Osteocyte (in vitro differentiated cells): ENCODE measurements at places on chromosomes 11 and 22. TPM values are rescaled to one million over a fixed set of nuclear protein-coding genes. Genes with fewer than 3 reads are reported as not detected.

CDCA5 gene
- 6.0 and 7.1 TPM in 2 replicates for total RNA-seq

XNDC1N gene
- total RNA-seq = 9.4 and 11.8 TPM in 2 replicates

NAP1L4 gene
- total RNA-seq = 147 and 148 TPM in 2 replicates

NTM gene
- total RNA-seq = 82.7 and 84.1 TPM in 2 replicates

MICAL2 gene
- total RNA-seq = 19.5 and 20.8 TPM in 2 replicates

LGALS12 gene
- total RNA-seq = not detected in 2 replicates

LRRN4CL gene
- 0.39 and 0.46 TPM in 2 replicates for total RNA-seq

HEPN1 gene
- not detected in 2 replicates for total RNA-seq

TSPO gene
- total RNA-seq = 70.6 and 73.3 TPM in 2 replicates

BBOX1 gene
- 2.6 and 3.4 TPM in 2 replicates for total RNA-seq

CTSF gene
- total RNA-seq = not detected in 2 replicates

APOBEC3F gene
- total RNA-seq = 9.9 and 13.0 TPM in 2 replicates

DNA sequence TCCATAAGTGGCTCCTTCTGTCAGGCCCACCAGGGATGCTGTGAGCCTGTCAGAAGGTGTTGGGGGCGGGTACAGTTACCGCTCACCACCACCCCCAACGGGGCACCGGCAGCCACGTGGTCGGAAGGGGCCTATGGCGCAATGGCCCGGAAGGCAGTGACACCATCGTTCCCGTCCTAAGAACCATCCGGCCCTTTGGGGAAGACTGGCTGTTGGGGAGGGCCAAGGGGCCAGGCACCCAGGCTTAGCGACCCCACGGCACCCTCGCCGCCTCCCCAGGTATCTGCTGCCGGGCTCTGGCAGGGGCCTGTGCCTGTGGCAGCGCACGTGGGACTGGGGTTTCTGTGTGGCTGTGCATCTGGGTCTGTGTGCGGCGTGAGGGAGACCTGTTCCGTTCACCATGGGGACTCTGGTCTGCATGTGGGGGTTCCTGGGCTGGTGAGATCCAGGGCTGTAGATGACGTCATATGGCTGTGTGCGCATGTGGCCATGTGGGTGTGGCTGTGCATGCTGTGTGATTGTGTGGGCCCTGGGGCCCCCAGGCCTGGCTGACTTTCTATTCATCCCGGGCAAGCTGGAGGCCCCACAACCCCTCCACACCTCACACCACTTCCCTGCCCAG, 717 bp downstream of the OSM start:
- DNase-seq = no peak

DNA sequence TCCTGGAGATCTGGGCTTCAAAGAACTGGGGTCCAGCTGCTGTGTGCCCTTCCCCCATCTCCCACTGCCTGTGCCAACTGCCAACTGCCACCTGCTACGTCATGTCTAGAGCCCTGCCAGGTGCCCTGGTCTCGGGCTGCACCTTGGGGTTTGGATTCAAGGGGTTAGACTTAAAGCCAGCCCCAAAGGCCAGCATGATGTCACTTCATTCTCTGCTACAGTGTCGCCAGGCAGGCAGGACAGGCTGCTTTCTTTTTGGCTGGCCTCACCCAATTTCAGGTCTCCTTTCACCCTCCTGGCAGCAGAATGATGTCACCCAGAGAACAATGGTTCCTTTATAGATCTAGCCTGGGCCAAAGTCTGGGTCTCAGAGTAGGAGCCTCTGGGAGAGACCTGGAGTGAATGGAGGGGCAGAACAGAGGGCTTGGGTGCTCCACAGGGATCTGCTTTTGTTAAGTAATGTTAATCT, 79.5 kb upstream of the CRYBB3 start:
- DNase-seq = no peak

GRCh38 chr22:17647991-17648390, 9.4 kb downstream of the BCL2L13 start:
- DNase-seq = no peak

DNA sequence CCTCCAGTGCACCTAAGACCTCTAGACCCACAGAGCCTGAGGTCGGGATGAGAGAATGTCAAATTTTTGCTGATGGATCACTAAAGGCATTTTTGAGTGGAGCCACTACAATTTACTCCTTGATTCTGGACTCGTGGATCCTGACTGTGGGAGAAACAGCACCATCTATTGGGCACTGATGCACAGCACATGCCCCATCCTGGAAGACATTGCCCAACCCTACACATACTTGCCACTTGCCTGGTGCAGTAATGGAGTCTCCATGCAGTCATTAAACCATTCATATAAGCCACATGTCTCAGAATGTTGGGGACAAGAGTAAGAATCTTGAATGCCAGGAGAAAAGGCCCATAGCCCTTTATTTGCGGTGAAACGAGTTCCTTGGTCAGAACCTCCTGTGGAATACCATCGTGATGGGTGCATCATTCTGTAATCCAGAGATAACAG, 103.9 kb downstream of the GGTLC2 start:
- DNase-seq = peak; percentile 74

GRCh38 chr22:45677063-45677462, 5.4 kb downstream of the ATXN10 start:
- no peak for DNase-seq

DNA sequence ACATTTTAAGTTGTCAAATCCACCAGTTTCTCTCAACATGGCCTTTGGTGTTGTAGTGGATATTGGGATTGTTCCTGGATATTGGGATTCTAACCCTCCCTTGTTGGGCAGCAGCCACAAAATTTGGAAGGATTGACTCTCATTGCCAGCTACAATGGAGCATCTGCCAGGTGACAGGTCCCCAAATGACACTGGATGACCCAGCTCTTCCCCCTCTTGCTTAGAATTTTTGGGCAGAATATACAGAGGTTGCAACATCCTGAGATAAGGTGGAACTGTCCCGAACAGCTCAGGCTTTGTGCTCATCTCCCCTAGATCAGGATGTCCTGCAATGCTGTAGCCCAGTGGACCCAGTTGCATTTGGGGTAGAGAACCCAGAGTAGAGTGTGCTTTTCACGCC, 5.3 kb upstream of the TBC1D22A start:
- no peak for DNase-seq

- no peak for DNase-seq
Observed at GRCh38 chr11:113644605-113645004, 61.5 kb downstream of the TMPRSS5 start.

- DNase-seq = no peak
Observed at GRCh38 chr11:103586756-103587155, 449.7 kb upstream of the DDI1 start.

DNA sequence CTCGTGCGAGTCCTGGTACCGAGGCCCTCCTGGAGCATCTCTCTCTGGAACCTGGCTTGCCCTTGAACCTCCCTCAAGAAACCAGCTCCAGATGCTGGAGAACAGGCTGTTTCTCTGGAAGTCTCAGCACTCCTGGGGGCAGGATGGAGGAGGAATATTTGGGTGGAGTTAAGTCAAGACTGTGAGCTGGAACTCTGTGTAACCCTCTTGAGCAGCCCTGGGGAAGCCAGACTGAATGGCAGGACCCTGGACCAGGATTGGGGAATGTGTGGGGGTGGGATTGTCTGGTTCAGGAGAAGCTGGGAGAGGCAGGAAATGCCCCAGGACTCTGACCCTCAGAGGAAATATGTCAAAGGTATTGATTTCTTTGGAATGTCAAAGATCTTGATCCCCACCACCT, 7.7 kb downstream of the CREB3L1 start:
- DNase-seq = no peak

GRCh38 chr11:33899400-33900037, 7.6 kb upstream of the LMO2 start:
- DNase-seq = no peak

DNA sequence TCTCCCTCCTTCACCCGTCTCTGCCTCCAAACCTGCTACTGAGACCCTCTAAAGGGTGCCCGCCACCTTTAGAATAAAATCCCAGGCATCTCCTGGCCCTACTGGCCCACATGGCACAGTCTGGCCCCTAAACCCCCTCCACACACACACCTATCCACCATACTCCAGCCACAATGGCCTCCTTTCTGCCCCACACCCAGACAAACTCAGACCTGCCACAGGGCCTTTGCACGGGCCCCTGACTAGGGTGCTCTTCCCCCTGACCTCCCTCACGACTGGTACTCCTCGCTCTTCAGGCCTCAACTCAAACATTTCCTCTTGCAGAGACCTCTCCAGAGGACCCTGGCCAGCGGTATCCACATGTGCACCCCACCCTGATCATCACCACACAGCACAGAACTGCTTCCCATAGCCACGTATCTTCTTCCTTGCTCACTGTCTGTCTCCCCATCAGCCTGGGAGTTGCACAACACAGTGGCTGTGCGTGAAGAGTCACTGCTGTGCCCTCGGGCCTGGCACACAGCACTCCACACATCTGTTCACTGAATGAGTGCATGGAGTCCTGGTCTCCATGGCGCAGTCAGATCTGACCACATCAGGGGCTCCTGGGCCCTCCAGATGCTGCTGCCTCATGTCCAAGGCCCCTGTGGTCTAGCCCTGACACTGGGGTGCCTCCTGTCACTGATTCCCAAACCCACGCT, 66.2 kb upstream of the TCF20 start:
- no peak for DNase-seq

- no peak for DNase-seq
Observed at GRCh38 chr11:72799441-72799840, 5.6 kb upstream of the STARD10 start.

- no peak for DNase-seq
Observed at GRCh38 chr11:27524155-27524554, 17.6 kb upstream of the LIN7C start.

DNA sequence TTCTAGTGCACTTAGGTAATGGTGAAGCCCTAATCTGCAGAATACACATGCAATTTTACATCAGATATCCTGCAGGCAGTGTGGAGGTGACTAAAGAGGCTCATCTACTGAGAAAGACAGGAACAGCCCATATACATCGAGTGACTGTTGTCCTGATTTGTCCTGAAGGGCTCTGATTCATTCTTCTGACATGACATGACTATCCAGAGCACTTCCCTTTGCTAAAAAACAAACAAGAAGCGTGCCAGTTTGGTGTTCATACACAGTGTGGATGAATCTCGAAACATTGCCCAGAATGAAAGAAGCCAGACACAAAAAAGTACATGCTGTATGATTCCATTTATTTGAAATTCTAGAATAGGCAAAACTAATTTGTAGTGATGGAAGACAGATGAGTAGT, 48.0 kb upstream of the AMPD3 start:
- no peak for DNase-seq

DNA sequence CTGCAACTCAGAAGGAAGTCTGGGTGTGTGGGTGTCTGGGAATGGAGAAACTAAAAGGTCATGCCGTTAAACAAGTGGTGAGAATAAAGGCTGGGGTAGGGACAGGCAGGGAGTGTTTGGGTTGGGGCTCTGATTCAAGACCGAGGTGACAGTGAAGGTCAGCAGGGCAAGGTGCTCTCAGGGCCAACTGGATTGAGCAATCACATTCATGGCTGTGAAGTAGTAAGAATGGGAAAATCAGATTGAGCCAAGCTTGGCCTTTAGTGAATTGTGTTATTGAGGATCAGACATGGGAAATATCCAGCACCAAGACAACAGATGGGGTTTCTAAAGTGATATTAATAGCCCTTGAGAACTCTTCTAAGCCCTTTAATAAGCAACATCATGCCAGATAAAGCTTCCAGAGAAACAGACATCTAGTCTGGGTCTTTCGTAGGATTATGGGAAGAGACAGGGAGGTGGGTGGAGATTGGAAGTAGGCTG, 24.3 kb downstream of the SCN3B start:
- no peak for DNase-seq

GRCh38 chr22:41382610-41383009, 868 bp downstream of the TEF start:
- DNase-seq = no peak

GRCh38 chr11:29432719-29433325, 584.0 kb downstream of the KCNA4 start:
- DNase-seq = no peak

DNA sequence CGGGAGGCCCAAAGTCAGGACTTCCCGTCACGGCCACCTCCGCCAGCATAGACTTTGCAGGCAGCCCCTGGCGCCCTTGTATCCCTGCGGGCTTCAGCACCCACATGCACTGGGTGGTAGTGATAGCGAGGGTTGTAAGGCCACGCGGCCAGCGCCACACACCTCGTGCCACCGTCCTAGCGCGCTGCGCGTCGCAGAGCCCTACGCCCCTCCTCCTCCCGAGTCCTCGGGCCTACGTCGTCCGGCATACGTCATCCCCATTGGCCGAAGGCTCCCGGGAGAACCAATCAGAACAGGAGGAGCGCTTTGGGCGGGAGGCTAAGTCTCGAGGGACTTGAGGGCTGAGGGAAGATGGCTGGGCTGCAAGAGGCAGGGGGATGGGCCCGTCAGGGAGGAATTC, 1.3 kb upstream of the BTBD18 start:
- no peak for DNase-seq

- no peak for DNase-seq
Observed at GRCh38 chr22:46515208-46516111, 22.0 kb downstream of the CELSR1 start.

DNA sequence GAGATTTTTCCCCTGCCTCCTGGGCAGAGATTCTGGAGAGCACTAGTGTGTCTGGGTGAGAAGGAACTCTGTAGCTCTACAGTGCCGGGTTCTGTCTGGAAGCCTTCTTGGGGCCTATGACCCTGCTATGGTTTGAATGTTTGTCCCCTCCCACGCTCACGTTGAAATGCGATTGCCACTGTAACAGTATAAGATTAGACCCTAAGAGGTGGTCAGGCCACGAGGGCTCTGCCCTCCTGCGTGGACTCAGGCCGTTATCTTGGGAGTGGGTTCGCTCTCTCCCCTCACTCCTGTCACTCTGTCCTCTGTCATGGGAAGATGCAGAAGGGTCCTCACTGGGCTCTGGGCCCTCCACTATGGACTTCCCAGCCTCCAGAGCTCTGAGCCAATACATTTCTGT, 3.5 kb downstream of the AP5B1 start:
- peak; percentile 62 for DNase-seq

GRCh38 chr11:97364047-97364446, 974.2 kb downstream of the JRKL start:
- no peak for DNase-seq
